ENCODE measurements at places on chromosomes 13 and 19.

- no peak for DNase-seq
Measured at GRCh38 chr19:4093643-4094175, 27.0 kb upstream of the ZBTB7A start.

- DNase-seq: no peak
Measured at GRCh38 chr19:56369886-56370676, 23.3 kb downstream of the ZNF582 start.

GRCh38 chr13:48108106-48108505, 13.2 kb upstream of the MED4 start:
- DNase-seq: no peak

GRCh38 chr19:47161876-47162489, 31.3 kb downstream of the SAE1 start:
- DNase-seq: no peak

DNA sequence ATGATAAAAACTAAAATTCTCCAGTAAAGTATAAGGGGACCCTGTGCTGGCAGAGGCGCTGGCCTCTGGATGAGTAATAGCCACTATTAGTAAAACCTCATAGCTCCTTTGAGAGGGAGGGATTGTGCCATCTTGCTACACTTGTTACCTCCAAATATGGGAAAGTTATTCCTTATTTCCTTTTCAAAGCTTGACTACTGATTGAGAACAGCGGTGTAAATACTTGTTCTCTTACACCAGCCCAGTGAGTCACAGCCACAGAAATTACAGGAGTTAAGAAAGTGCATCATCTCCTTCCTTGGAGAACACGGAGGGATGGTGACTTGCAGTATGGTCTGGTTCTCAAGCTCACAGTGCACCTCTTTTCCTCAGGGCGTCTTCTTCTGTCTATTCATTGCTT, 379.0 kb downstream of the EFNB2 start:
- DNase-seq: no peak

DNA sequence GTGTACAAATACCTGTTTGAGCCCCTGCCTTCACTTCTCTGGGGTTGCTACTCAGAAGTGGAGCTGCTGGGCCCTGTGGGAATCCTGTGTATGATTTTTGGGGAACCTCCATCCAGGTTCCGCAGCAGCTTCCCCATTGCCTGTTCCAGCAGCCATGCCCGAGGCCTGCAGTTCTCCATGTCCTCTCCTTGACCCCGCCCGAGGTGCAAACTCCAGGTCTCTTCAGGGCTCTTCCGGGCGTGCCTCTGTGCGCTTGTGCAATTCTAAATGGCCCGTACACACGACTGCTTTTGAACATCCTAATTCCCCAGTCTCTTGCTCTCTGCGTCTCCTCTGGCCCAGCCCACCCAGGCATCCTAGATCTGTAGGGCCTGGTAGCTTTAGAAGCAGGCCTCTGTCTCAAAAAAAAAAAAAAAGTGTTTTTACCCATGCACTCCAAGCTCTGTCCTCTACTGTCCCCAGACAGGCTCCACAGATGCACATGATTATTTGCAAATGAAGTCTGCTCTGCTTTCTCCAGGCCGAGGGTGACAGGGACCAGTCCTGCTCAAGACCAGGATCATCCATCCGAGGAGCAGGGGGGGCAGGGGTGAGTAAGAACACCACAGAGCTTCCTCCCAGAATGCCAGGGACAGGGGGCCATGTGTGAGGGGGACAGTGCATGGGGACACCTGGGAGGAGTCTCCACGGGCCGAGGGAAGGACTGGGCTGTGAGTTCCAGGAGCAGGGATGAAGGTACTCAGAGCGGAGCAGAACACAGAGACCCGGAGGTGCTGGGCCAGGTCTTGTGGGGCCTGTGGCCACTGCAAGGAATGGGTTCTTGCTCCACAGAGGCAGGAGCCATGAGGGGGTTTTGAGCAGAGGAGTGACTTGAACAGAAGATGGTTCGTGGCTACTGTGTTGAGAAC, 51.7 kb downstream of the SLC7A9 start:
- DNase-seq: no peak

DNA sequence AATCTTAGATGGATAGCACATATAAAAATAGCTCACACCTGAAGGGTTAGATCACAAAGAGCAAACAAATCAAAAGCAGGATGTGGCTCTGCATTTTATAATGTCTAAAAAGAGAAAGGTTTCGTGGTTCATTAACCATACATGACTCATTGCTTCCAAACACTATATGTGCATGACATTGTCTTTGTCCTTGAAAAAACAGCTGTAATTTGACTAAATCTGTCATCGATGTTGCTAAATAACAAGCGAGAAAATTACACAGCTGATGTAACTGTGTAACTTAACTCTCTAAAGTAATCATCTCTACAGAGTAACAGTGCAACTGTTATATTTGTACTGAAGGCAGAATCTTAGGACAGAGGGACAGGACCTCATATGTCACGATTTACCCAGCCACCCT, 383.1 kb upstream of the GPC6 start:
- no peak for DNase-seq

GRCh38 chr13:46630431-46631178, 77.6 kb downstream of the LRCH1 start:
- no peak for DNase-seq

DNA sequence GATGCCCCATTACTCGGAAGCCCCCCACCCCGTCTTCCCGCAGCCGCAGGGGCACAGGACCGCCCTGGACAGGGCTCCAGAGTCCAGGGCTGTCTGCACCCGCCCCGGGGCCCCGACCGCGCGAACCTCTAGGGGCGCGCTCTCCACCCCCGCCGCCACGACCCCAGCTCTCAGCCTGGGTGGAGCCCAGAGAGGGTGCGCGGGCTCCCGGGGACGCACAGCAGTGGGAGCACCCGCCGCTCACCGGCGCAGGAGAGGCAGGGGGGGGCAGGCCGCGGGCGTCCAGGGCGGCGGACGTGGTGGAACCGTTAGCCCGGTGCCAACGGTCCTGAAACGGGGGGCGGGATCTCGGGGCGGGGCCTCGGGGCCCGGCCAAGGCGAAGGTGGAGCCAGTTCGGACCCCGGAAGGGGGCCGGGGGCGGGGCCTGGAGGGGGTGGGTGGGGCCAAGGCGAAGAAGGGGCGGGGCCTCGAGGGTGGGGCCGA, at the start of gene ATP8B3:
Gene ATP8B3 (minus strand): TSS at position 335 of the 484 bp plus-strand sequence. CDS start 540 bp downstream, outside the sequence.
- DNase-seq: no peak

DNA sequence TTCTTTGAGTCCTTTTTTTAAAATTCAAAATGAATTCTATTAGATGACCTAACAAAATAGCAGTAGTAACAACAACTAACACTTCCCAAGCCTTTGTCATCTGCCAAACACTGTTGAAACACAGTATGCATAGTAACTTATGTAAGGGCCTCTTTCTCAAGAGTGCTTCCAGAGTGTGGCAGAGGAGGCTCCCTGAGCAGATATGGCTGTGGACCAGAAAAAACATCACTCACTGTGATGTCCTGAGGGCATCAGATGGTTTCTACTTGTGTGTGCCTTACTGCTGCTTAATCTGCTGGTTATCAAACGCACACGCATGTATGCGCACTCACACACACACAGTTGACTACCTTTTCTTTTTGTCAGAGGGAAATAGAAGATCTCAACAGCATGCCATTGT, 110.8 kb downstream of the DLEU7 start:
- DNase-seq: no peak

DNA sequence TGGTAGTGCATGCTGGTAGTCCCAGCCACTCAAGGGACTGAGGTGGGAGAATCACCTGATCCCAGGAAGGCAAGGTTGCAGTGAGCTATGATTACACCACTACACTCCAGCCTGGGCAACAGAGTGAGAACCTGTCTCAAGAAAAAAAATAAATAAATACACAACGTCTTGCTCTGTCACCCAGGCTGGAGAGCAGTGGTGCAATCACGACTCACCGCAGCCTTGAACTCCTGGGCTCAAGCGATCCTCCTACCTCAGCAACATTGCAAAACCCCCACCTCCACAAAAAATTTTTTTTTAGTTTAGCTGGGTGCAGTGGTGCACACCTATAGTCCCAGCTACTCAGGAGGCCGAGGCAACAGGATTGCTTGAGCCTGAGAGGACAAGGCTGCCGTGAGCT, 8.8 kb downstream of the TPM4 start:
- no peak for DNase-seq

DNA sequence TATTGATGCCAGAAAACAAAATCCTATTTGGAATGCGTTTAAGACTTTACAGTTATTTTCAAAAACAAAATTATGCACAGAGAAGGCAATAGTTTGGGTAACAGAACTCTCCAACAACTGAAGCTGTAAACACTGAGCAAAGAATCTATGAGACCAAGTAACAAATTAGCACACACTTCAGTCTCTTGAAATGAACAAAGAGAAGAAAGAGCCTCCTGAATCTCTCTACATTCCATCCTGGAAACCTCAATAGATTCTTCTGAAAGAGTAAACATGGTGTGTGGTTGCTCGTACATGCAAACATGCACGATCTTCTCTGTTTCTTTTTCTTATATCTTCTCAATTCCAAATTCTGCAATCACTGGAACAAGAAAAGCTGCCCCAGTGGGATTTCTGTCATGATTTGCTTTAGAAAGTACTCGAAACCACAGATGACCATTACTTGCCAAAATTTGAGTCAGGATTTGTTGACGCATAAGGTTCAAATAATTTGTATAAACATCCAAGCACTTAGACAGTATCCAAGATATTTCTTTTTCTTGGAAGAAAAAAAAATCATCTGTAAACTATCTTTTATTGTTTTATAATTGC, 137.9 kb upstream of the DACH1 start:
- no peak for DNase-seq

DNA sequence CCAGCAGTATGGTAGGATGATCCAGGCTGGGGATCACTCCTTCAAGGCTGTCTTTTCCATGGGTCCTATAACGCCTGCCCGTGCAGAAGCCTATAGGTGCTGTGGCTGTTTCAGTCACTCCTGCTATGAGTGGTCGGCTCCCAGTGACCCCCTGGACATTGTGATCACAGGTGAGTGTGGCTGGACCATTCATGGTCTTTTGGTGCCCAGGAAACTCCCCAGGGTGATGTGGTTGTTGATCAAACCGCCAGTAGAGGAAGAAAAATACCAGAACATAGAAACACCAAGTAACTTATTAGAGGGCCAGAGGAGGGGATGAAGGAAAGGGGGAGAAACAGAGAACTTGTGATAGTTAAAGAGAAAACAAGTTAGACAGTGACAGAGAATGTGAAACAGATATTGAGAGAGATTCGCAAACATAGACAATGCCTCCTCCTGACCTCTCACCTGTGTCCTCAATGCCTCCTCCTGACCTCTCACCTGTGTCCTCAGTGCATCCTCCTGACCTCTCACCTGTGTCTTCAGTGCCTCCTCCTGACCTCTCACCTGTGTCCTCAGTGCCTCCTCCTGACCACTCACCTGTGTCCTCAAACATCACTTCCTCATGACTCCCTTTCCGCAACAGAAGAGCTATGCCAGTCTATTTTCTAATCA, 19.4 kb downstream of the LAIR2 start:
- no peak for DNase-seq

GRCh38 chr19:38394488-38394887, 6.0 kb downstream of the SPRED3 start:
- no peak for DNase-seq

GRCh38 chr13:50928659-50929462, 19.3 kb downstream of the RNASEH2B start:
- DNase-seq: no peak

- DNase-seq: no peak
Measured at GRCh38 chr13:51045451-51045850, 65.6 kb downstream of the C13orf42 start.

GRCh38 chr19:33171916-33172359, 22.2 kb upstream of the LRP3 start:
- no peak for DNase-seq

- DNase-seq: no peak
Measured at GRCh38 chr13:33204130-33204927, 81.2 kb downstream of the STARD13 start.

GRCh38 chr13:42270160-42270856, 1.6 kb upstream of the AKAP11 start:
- DNase-seq: no peak

- no peak for DNase-seq
Measured at GRCh38 chr13:71644579-71644978, 222.4 kb downstream of the DACH1 start.

- no peak for DNase-seq
Measured at GRCh38 chr13:114127473-114128347, 4.7 kb downstream of the RASA3 start.

GRCh38 chr13:77516342-77516789, 19.1 kb upstream of the SCEL start:
- DNase-seq: no peak

DNA sequence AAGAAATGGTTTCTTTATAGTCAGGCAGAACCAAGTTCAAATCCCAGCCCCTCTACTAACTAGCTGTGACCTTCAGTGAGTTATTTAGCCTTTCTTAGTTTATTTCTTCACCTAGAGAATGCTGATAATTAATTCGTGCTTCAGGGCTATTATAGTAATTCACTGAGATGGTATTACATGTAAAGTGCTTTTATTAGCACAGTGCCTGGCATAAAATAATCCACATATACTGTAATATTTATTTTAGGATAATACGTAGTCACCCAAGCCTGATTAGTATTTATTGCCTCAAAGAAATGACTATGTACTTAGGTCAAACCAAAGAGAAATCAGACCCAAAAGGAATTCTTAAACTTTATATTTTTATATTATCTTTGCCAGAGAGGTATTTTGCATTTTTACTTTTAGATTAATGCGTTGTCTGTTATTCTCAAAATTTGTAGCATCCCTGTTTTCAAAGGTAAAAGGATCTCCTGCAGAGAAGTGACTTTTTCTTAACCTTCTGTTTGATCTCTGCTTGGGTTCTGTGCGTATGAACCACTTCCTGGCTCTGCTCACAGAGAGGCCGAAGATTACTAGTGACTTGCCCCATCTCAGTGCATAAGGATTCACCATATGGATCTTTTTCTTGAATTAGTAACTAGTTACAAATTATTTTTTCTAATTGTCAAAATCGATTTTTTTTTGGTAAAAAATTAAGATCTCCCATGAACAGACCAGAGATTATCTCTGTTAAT, 19.7 kb downstream of the UBAC2 start:
- DNase-seq: no peak

DNA sequence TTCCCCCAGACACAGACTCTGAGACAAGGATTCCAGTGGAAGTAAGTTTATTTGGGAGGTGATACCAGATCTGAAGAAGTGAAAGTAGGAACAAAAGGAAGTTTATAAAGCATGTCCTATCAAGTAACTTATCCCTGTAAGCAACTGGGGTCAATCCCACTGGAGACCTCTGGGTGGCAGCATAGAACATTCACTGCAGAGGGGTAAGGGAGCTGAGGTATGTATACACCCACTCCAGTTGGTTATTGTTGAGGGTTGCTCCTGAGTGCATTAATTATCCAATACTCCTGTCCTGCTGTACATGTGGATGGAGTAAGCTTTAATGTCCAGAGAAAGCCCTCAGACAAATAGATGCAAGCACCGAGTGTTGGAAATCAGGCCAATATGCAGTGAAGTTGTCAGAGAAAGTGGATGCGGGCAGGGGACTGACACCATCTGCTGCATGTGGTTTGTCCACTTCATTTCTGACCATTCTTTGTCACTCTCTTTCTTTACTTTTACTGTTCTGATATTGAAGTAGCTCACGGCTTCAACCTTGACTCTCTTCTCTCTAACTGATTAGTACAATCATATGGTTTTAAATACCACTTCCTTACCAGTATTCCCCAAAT, 46.7 kb downstream of the NOTCH3 start:
- no peak for DNase-seq

- no peak for DNase-seq
Measured at GRCh38 chr13:111909971-111910671, 156.8 kb upstream of the SOX1 start.
